Inflammatory macrophage treated with lipopolysaccharide for 4 hours (primary cell): ENCODE measurements at places on chromosomes 12 and 14.

DNA sequence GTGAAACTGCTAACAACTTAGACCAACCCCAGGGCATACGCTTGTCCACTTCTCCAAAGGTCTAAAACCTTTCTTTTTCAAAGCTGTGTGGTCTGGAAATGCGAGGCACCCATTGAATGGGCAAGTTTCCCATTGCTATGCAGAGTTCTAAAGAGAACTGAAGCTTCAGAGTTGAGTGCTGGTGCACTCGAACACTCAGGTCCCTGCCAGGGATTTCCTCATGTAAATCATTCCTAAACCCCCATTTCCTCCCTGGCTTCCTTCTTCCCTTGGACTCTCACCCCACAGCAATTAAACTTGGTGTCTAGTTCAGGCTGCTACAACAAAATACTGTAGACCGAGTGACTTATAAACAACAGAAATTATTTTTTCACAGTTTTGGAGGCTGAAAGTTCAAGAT, 2.2 kb upstream of the PXN start:
- no peak for DNase-seq

GRCh38 chr14:97844042-97844441, 1046.9 kb downstream of the VRK1 start:
- DNase-seq = no peak

- no peak for DNase-seq
Observed at GRCh38 chr12:91413581-91414546, 231.2 kb upstream of the DCN start.

DNA sequence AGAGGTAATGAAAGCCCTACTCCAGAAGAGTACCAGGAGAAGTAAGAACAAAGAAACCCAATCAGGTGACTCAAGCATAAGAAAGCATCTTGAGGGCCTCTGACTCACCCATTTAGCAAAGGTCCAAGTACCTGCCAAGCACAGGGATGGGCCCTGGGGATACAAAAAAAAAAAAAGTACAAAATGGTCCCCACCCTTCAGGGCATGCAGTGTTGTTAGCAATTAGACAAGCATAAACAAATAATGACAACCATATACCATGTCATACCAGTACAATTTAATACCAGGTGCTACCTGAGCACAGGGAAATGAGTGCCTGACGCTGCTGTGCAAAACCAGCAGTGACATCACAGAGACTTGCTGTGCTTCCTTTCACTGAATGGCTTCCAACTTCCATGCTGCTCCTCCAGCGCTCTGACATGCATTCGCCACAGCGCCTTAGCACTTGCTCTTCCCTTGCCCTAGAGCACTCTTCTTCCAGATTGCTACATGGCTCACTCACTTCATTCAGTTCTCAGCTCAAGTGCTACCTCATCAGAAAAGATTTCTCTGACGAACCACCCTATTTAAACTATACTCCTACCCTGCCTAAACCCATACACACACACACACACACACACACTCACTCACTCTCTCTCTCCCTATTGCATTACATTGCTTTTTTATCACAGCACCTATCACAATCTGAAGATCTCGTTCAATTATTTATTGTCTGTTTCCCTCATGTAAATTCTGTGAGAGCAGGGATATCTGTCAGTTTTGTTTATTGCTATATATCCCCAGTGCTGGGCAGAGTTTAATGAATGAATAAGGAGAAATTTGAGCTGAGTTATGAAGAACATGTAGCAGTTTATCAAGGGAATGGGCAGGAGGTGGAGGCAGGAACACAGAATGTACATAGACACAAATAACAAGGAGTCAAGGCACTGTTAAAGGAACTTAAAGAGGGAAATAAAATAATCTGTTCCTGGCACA, 12.9 kb upstream of the EPS8 start:
- no peak for DNase-seq

DNA sequence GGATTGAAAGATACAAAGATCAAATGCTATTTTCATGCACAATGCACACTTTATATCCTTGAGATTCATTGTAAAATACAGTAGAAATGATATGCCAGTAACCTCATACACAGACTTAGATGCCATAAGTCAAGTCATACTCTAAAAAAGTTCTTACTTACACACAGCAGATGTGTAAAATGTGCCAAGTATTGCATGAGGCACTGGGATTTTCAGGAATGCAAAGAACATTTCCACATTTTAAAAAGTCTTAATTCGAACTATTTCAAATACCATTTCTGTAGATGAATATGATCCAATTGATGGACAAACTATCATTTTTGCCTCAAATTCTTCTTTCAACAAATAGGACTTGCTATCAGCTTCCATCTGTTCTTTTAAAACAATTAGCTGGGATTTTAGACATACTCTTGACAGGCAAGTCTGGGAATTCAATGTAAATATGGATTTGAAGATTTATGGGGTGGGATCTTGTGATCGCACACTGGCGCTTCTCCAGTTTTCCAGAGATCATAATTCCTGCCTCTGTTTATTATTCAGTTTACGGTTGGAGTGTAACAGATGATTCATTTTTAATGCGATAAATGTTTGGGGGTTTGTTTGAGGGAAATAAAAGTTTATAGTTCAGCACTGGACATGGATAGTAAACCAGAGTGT, 183.8 kb downstream of the PAX9 start:
- no peak for DNase-seq

DNA sequence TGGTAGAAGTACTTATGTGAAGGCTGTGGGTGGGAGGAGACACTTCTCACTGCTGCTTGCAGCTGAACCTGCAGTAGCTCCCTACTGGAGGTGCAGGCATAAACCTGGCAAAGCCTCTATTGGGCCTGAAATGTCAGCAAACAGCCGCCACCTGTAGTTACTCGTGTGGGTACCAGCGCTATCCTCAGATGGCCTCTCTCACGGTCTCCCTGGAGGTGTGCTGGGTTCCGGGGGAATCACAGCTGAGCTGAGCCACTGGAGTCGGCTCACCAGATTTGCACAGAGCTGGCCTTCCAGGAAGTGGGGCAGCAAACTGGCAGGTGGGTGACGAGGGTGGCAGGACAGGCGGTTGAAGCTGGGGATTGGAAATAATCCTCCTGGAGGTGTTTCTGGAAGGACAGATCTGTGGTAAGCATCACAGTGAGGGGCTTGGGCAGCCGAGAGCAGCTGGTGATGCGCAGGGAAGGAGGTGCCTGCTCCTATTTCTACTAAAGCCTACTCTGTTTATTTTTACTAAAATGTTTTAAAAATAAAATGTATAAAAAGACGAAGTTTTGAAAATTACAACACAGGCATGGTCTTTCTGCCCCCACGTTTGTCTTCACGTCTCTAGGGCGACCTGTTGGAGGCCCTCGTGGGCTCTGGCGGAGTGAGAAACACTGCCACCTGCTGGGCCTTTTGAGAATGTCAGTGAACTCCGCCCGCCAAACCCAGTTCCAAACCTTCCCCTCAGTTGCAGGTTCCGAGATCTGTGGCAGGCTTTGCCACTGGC, 67.8 kb upstream of the PLEKHG3 start:
- DNase-seq = peak; percentile 64

DNA sequence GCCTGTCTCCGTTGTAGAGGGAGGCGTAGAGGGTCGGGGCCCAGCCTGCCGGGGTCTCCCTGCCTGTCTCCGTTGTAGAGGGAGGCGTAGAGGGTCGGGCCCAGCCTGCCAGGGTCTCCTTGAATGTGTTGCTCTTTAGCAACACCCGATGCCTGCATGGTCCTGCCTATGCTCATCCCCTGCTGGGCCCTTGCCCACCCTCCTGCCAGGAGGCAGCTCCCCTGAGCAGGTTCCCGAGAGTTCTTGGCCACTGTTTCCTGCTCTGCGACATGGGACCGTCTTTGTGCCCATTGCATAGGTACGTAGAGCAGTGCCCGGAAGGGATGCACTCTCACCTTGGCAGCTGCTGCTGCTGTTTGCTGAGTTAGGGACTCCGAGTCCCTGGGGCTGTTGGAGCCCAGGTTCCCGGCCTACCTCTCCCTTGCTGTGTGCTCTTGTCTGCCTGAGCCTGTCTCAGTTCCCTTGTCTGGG, 3.3 kb downstream of the KIF26A start:
- DNase-seq = no peak

DNA sequence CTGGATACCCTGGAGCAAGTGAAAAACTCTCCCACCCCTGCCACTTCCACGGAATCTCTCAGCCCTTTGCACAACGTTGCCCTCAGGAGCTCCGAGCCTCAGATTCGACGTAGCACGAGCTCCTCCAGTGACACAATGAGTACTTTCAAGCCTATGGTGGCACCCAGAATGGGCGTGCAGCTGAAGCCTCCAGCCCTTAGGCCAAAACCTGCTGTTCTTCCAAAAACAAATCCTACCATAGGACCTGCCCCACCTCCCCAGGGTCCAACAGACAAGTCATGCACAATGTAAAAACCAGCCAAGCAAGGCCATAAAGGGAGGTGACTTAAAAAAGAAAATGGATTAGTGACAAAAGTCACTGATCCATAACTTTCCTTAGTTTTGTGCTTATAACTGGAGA, 79.7 kb downstream of the KICS2 start:
- no peak for DNase-seq

- DNase-seq = no peak
Observed at GRCh38 chr14:73492670-73493069, 1.9 kb downstream of the RIOX1 start.

DNA sequence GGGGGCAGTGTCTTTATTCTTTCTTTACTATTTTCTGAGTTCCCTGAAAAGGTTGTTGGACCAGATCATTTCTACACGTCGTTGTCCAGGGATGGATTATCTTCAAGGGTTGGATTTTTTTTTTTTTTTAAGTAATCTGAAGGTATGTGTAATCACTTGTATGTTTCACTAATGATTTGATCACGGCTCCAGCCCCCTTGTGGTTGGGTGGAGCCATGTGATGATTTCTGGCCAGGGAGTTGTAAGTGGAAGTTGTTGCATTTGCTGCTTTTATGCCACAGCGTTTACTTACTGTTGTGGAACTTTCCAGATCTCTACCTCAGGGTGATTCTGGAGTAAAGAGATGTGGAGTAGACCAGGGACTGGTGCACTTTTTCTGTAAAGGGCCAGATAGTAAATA, 390.3 kb downstream of the AACS start:
- no peak for DNase-seq

DNA sequence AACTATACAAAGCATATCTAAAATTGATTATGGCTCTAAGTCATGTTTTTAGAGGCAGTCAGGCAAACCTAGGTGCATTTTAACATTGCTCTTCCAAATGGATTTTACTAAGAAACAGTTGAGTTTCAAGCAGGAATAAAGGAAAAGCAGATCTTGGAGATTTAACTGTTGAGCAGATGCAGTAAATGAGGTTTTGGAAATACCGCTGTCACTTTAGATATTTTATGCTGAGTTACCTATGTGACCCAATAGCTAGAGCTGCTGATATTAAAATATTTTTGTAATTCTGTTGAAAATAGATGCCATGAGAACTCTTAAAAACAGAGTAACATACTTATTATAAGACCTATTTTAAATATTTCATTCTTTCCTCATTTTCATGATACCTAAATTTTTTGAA, 181.4 kb downstream of the SYT1 start:
- no peak for DNase-seq

DNA sequence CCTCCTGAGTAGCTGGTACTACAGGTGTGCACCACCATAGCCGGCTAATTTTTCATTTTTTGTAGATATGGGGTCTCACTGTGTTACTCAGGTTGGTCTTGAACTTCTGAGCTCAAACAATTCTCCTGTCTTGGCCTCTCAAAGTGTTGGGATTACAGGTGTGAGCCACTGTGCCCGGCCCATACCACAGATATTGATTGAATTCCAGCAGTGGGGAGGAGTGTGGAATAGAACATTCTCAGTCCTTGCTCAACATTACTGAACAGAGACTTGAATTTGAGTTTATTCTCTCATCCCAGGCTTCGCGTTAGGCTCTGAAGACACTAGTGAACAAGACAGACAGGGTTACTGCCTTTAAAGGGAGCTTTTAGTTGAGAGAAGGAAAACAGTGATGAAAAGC, 39.6 kb downstream of the PTPN11 start:
- DNase-seq = no peak

DNA sequence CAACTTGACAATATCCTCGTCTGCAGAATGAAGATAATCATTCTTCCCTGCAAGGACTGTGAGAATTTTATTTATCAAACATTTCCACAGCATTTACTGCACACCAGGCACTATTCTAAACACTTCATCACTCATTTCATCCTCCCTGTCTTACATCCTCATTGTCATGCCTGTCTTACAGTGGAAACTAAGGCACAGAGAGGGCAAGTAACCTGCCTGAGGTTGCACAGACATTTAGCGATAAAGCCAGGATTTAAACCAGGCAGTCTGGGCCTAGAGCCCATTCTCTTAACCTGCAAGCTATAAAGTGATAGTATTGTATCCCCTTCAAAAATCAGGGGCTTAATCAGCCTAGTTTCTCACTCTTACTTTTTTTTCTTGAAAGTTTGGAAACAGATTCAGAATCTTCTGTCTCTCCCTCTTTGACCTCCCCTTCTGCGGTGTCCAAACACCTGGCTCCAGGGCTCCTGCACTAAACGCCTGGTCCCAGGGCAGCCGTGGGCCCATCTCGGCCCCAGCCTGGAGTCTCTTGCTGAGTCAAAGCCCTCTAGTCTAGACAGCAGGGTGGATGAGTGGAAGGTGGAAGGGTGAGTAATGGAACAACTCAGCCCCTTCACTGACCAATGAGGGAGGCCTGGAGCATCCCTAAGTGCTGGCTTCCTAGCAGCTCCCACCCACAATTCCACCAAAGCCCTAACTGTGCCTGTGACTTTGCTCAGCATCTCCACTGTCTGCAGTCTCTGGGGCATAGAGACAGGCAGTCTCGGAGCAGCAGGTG, 12.5 kb downstream of the ISM2 start:
- no peak for DNase-seq

DNA sequence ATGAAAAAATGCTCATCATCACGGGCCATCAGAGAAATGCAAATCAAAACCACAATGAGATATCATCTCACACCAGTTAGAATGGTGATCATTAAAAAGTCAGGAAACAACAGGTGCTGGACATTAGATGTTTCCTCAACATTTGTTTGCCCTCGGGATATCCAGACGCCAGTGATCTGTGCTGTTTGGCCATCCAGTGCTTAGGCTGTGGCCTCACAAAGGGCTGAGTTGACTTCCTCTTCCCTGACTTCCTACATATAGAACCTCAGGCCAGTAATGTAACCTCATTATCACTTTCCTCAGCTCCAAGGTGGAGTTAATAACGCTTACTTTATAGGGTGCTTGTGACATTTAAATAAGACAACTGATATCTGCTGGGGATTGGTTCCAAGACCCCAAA, 51.8 kb downstream of the SLC15A5 start:
- DNase-seq = no peak

GRCh38 chr12:28425526-28425925, 235.3 kb downstream of the CCDC91 start:
- no peak for DNase-seq

- DNase-seq = no peak
Observed at GRCh38 chr12:19179986-19180385, 50.5 kb downstream of the PLEKHA5 start.
